ENCODE measurements at places on chromosomes 2 and 18.

DNA sequence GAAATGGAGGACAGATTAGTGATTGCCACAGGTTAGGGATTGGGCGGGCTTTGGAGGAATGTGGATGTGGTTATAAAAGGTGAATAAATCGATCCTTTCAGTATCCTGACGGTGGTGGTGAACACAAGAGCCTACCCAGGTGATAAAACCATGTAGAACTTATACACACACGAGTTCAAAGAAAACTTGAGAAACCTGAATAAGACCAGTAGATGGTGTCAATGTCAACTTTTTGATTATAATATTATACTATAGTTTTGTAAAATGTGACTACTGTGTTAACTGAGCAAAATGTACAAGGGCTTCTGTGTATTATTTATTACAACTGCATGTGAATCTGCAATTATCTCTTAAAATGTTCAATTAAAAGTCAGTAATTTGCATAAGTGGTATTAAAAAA is 136.3 kb downstream of the ERBB4 start:
- no peak for DNase-seq

GRCh38 chr2:222651718-222652418 is 4.0 kb downstream of the FARSB start:
- DNase-seq, result no peak

DNA sequence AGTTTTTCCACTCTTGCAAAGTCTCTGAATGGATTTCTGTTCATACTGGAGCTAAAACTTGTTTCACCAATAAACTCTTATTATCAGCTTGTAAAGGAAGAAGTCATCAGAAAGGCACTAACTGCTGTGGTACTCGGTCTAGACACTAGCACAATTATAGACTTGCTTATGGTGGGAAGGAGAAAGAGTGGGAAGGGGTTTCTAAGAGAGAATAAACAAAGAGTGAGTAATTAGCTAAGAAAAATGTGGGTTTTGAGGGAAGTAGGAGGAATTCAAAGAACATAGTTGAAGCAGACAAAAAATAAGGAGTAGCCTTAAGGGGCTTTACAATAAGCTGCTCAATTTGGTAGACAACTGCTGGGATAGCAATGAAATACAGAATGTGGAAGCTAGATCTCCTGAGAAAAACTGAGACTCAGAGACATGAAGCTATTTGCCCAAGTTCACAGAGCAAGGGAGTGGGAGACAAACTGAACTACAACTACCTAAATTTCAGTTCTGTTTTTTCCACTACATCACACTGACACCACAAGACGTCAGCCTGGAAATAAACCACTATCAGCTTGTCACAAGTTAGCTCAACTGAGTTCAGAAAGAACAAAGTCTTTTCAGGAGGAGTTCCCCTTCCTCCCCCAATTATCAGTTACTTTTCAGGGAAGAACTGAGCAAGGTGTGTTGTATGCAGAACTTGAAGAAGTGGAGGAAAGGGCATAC is 59.7 kb downstream of the MAP4K3 start:
- no peak for DNase-seq

- no peak for DNase-seq
Observed at GRCh38 chr18:59640721-59641120, 56.5 kb downstream of the CCBE1 start.

DNA sequence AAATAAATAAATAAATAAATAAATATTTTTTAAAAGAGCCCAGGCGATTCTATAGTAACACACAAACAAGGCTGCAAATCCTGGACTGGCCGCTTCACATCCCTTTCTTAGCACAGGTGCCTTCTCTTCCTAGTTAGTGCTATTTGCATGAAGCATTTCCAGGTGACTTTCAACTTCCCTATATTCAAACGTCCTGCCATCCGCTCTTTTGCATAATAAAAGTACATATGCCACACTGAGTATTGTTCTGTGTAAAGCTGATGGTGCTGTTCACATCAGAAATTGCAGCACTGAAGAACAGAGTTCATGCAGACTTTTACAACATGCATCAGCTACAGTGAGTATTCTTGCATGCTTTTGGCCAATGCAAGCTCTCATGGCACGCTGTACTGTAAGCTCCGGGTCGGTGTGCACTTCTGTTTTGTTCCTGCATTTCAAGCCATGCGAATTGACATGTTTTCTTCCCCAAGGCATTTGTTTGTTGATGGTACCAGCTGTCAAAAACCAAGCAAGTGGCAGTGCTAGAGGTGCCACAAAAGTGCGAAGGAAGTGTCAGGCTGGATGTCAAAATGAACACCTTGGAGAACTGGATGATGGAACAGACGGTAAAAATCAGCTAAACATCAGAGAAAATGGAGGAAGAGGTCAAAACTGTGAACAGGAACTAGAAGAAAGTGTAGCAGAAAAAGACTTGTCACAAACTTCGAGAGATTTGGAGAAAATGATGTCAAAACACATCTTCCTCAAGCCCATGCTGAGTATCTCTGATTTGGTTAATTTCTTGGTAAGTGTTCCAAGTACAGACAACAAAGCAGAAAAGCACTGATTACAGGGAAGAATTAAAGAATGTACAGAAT is 25.5 kb upstream of the CEP68 start:
- DNase-seq, result no peak

- no peak for DNase-seq
Observed at GRCh38 chr2:130766711-130767407, 11.5 kb downstream of the AMER3 start.

GRCh38 chr2:58971511-58972360 is 730.6 kb upstream of the FANCL start:
- no peak for DNase-seq

GRCh38 chr2:47867205-47867604 is 39.1 kb downstream of the FBXO11 start:
- peak; percentile 16 for DNase-seq

DNA sequence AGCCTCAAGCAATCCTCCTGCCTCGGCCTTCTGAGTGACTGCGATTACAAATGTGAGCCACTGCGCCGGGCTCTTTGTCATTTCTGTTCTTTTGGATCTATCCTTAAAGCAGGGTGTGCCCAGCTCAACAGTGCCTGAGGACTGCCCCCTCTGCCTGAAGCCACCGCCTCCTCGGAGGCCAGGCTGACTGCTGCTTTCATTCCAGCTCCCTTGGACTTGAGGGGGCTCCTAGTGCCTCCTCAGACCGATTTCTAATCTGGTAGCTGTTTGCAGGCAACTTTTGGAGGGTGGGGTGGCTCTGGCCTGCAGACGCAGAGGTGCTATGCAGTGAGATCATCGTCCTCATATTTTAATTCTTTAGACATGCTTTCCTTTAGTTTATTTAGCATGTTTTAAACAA is 35.9 kb upstream of the KLF11 start:
- DNase-seq, result no peak

DNA sequence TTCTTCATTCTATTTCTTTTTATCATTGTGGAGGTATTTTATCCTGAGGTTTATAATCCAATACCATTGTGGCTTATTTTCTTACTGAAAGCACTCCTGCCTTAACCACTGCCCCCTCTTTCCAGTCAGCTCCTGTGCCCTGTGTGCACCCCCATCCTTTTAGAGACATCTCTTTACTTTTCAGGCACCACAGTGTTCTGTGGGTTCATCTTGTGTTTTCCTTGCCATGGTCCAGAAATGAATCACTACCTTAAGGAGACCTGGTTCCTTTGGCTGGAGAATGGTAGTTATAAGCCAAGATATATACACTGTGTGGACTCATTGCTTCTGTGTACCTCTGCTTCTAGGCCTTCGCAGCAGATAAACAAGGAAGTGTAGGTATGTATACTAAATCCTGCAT is 278.3 kb downstream of the PTGR3 start:
- DNase-seq, result no peak

DNA sequence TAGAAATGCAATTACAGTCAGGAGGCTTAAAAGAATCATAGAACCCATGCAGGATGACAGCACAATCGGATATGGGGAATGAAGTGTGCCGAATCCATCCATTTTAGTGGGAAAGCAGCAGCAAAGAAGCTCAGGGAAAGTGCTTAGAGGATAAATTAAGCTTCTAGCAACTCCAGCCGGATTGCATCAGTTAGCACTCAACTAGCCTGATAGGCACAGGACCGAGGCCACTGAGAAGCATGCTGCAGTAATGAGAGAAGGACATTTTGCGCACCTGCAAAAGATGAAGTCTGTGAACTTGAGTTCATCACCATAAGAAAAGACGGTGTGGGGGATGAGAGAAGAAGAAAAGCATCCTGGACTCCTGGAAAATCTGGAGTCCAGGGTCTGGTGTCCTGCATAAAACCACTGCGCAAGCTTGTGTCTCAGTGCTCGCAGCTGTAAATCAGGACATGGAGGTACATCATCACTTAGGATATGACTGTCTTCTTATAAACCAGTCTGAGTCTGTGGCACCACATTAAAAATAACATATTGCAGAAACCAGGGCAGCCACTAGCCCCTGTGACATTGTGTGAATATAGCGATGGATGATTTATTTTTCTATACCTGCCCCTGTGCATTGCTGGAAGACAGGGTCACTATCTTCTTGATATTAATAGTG is 665.5 kb upstream of the SOX11 start:
- DNase-seq, result no peak

- no peak for DNase-seq
Observed at GRCh38 chr2:45705233-45705632, 53.8 kb downstream of the PRKCE start.

GRCh38 chr2:121897335-121897970 is 142.0 kb downstream of the TSN start:
- no peak for DNase-seq

GRCh38 chr2:96105152-96105915 is 11.0 kb downstream of the ADRA2B start:
- DNase-seq, result no peak

GRCh38 chr2:62569907-62570841 is 64.2 kb upstream of the TMEM17 start:
- no peak for DNase-seq

DNA sequence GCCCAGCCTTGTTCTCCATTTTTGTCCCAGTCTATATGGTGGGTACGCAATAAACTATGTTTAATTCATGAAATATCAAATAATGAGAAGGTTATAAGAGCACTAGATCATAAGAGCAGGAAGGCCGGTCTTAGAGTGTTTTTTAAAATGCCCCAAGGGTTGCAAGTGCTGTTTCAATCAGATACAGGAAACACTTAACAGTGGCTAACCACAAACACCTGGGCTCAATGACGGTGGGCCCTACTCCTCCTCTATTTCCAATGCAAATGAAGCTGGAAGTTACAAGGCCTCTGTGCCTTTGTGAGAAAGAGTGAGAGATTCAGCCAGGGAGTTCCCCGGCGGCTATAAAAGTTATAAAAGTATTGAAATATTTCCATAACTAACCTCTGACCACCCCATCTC is 18.9 kb upstream of the WDR33 start:
- DNase-seq, result no peak

DNA sequence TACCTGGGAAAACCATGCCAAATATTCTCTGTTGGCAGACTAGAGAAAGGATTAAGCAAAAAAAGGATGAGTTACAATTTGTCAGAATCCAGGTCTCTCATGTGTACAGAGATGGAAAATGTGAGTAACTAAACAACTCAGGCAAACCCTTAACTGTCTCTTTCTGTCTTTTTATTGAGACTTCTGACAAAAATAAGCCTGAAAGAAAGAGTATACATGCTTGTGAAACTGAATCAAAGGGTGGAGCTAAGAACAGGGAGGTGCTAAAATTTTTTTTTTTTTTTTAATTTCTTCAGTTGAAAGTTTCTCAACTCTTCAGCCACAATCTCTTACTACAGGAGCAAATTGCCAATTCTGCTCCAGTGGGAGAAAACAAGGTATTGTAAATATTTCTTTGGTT is at the start of gene SERPINB10:
TSS of gene SERPINB10 (plus strand) at position 295 of the 400 bp plus-strand sequence. CDS start 7,553 bp downstream, outside the sequence.
- no peak for DNase-seq

GRCh38 chr2:166197446-166197845 is 69.6 kb upstream of the SCN1A start:
- no peak for DNase-seq

DNA sequence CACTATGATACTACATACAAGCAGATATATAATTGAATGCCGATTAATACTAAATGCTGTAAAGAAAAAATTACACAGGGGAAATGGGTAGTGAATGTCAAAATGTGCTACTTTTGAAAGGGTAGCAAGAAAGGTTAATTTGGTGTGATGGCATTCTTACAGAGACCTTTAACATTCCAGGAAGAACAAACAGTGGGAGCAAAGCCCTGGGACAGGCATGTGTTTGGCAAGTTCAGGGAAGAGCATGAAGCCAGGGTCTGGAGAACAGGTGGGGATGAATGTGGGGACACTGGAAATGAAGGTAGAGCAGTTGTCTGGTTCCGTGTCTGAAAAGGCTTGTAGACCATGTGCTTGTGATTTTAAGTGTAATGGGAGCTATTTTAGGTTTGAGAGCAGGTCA is 82.2 kb upstream of the CYTIP start:
- DNase-seq, result no peak

- no peak for DNase-seq
Observed at GRCh38 chr2:146730882-146731281, 1113.9 kb upstream of the ACVR2A start.

GRCh38 chr2:206004004-206004693 is 81.8 kb downstream of the INO80D start:
- no peak for DNase-seq

DNA sequence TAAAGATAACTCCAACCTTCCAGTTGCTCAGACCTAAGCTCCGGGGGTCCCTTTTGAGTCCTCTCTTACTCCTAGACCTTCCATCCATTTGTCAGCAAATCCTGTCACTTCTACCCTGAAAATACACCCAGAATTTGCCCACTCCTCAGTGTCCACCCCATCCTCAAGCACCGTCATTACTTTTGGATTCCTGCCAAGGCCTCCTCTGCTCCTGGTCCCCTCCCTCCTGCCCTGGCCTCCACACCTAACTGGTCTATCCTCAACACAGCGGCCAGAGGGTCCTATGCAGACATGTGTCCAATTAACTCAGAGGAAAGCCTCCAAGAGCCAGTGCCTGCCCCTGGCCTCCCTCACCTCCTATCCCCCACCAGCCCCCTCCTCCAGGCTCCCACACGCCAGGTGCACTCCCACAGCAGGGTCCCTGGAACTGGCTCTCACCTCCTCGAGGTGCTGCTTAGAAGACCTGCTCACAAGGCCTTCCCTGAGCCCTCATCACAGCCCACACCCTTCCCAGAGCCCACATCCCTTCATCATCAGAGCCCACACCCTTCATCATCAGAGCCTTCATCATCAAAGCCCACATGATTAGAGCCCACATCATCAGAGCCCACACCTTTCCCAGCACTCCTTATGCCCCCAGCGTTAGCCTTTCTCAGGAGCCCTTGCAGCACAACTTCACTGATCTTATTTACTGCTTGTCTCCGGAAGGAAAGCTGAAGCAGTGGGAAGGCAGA is 20.4 kb downstream of the FAM178B start:
- no peak for DNase-seq

GRCh38 chr2:185456517-185456916 is 282.1 kb upstream of the FSIP2 start:
- DNase-seq, result no peak

GRCh38 chr2:75606761-75607399 is 39.7 kb upstream of the MRPL19 start:
- no peak for DNase-seq

DNA sequence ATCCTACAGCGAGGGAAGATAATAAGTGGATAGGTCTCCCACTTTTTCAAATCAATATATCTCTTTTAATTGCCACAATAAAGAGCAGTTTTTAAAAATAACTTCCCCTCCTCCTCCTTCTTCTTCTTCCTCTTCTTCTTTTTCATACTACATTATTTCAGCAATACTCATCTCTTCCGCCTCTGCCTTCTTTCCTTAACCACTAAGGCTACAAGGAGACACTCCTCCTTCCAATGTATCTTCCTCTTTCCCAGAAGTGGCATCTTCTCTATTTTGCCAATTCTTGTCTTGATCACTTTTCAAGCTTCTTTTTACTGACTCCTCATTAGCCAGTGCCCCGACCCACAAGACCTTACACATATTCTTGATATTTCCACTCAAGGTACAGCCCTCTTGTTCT is 546.6 kb upstream of the CHAC2 start:
- DNase-seq, result no peak

GRCh38 chr2:240913810-240914644 is 7.9 kb downstream of the CROCC2 start:
- peak; percentile 15 for DNase-seq

All from C1 segment of cervical spinal cord (tissue), 14 donors.